ENCODE measurements at places on chromosomes 3 and 15. TPM values are rescaled to one million over a fixed set of nuclear protein-coding genes. Genes with fewer than 3 reads are reported as not detected.

The CSPG4 gene
- polyA plus RNA-seq: 9.5 TPM

DNA sequence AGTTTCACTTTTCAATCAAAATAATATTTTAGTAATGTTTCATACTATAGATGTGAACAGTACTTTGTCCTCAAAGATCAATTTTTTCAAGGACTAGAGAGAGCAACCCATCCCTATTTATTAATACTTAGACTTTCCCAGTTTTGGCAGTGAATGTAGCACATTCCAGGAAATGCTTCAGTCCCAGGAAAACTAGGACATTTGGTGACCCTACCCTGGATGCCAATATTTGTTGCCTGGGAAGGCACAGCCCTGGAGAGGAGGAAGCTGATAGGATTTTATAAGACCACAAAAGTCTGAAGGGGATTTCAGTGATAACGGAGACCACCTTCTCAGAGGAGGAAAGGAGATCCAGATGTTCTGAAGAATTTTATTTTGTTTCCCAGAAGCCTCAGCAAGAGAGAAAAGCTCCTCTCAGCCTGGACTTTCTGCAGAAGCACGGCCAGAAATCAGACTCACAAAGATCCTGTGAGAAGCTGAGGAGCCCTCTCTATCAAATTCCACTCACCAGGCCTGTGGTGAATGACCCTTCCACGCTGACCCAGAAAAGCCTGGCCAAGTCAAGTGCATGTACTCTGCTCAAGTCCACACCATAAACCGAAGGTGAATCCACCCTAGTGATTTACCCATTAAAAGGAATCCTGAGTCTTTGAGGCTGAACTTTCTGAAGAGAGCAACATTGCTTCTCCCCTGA lies 87.7 kb upstream of the ABHD17C start:
- no peak for DNase-seq

The CD96 gene
- 0.18 TPM for polyA plus RNA-seq

DNA sequence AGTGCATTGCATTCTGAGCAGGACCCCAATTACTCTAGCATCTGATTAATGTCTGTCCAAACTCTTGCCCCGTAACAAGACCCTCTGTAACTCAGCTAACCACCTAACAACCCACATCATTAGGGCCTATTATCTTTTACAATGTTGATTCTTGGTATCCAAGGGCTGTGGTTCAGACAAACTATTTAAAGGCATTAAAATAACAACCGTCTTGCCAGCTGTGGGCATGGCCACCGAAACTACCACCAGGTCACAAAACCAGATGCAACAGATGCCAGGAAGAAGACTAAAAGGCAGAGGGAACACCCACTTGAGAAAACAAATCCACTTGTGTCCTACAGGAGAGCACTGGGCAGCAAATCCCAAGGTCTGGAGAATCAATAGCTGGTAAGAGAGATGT lies 262.9 kb downstream of the ERC2 start:
- DNase-seq: no peak

- DNase-seq: no peak
Observed at GRCh38 chr15:80202641-80203360, 49.2 kb downstream of the CTXND1 start.

All from BJ (cell line).